ENCODE measurements at places on chromosomes 4 and X. TPM values are rescaled to one million over a fixed set of nuclear protein-coding genes. Genes with fewer than 3 reads are reported as not detected.

DNA sequence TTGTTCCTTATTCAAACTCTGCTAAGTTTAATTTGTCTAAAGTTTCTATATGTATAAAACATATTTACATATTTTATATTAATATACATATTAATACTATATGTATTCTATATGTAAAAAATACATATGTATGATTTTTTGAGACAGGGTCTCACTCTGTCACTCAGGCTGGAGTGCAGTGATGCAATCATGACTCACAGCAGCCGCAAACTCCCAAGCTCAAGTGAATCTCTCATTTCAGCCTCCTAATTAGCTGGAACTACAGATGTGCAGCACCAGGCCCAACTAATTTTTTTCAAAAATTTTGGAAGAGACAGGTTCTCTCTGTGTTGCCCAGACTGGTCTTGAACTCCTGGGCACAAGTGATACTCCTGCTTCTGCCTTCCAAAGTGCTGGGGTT is 684.9 kb downstream of the TRAM1L1 start:
- DNase-seq, result no peak

DNA sequence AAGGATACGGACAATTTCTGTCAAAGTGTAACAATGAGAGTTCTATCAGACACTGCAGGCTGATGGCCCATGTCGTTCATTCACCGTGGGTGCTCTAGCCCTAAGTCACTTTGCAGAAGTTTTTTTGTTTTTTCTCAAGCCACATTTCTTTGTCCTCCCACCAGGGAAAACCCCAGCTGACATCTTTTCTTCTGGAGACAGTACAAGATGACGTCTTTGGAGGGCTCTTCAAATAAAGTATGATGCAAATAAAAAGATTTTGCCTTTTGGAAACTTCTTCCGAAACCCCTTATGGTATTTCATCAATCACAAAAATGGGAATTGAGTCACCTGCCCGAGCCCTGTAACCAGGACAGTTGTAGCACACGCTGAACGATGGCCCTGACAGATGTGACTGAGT is 73.2 kb downstream of the TRAPPC11 start:
- no peak for DNase-seq

DNA sequence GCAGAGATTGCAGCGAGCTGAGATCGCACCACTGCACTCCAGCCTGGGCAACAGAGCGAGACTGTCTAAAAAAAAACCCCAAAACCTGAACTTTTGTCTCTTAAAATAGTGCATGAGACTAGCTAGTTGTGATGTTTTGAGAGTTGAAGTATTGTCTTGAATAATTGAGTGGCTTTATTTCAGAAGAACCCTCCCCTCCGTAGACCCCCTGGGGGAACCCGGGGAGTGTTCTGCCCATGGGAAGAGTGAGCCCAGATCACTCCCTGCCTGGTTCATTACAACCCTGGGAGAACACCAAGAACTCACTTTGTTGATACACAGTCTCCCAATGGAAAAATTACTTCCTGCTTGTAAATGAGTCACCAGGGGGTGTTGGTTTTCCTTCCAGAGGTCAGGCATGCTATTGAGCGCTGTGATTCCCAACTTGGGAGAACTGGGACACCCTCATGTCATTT is 65.3 kb upstream of the SHISA3 start:
- DNase-seq, result no peak

The ITGB1BP2 gene
- 2.2 TPM for total RNA-seq

The H2BW2 gene
- not detected for total RNA-seq

The TLR3 gene
- 1.2 TPM for total RNA-seq
